Breast epithelium (tissue), 4 donors: ENCODE measurements at places on chromosomes 11 and 22.

DNA sequence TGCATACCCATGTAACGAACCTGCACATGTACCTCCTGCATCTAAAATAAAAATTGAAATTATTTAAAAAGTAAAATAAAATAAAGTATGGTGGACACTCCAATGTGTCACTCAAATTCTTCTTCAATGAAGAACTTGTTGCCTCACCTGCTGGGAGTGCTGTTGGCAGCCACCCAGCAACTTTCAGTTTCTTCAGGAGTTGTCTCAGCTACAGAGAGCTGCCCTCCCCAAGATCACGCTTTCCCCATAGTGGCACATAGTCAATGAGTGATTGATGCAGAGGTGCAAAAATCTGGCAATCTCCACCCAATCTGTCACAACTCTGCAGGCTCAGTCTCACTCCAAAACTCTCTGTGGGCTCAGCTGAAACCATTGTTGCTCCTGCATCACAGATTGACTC is 92.3 kb upstream of the C11orf87 start:
- H3K4me3 ChIP-seq, result no peak overlapping the region
- no peaks in the 10 kb centered on the region for H3K4me1 ChIP-seq
- no peaks in the 10 kb centered on the region for H3K36me3 ChIP-seq
- no peaks in the 10 kb centered on the region for H3K27me3 ChIP-seq

DNA sequence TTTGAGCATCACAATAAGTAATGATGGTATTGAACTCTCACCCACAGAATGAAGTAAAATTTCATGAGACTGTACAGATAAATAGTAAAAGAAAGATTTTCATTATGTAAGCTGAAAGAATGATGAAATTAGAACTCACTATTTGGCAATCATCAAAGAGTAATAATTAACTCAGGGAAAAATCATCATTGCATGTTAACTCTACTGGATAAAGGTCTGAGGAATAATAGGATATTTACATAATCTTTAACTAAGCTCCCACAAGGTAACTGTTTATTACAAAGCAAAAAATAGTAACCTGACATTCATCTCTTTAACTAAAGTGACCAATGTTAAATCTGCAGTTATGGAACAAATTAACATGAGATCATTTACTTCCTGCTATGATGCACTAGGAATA is 739.9 kb downstream of the FAM181B start:
- H3K4me1 ChIP-seq, result no peaks in the 10 kb centered on the region
- no peak overlapping the region for H3K4me3 ChIP-seq
- DNase-seq, result no peak
- no peak overlapping the region for H3K27ac ChIP-seq

- H3K4me3 ChIP-seq, result no peak overlapping the region
- H3K27ac ChIP-seq, result no peak overlapping the region
- DNase-seq, result no peak
- no peaks in the 10 kb centered on the region for H3K36me3 ChIP-seq
- no peaks in the 10 kb centered on the region for H3K27me3 ChIP-seq
Measured at GRCh38 chr22:44074337-44074984, 50.4 kb downstream of the PARVB start.

- no peaks in the 10 kb centered on the region for H3K4me1 ChIP-seq
- no peak overlapping the region for H3K4me3 ChIP-seq
- H3K36me3 ChIP-seq, result no peaks in the 10 kb centered on the region
- DNase-seq, result peak; percentile 40
Measured at GRCh38 chr11:69832561-69833413, 13.6 kb upstream of the FGF3 start.

DNA sequence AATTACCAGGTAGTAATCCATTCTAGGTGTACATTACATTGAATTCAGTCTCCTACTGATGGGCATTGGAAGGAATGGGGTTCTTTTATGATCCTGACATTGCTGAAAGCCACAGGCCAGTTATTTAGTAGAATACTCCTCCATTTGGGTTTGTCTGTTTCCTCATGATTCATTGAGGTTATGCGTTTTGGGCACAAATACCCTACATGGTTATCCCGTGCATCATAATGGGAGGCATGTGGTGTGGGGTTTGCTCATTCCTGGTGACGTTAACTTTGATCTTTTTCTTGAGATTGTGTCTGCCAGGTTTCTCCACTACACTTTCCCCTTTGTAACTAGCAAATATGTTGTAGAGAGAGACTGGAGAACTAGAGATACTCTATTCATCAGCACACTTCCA is 5.5 kb downstream of the FOLR3 start:
- no peaks in the 10 kb centered on the region for H3K27me3 ChIP-seq
- no peak for DNase-seq
- no peaks in the 10 kb centered on the region for H3K36me3 ChIP-seq
- peak overlapping the region; percentile 66 for H3K27ac ChIP-seq
- H3K4me3 ChIP-seq, result no peak overlapping the region

- no peaks in the 10 kb centered on the region for H3K36me3 ChIP-seq
- no peak for DNase-seq
- no peaks in the 10 kb centered on the region for H3K4me1 ChIP-seq
Measured at GRCh38 chr11:18171377-18172000, 1.1 kb upstream of the MRGPRX4 start.

GRCh38 chr11:88704485-88704884 is 361.3 kb downstream of the GRM5 start:
- H3K4me1 ChIP-seq, result no peaks in the 10 kb centered on the region
- no peaks in the 10 kb centered on the region for H3K27me3 ChIP-seq
- H3K36me3 ChIP-seq, result no peaks in the 10 kb centered on the region
- no peak overlapping the region for H3K4me3 ChIP-seq

- no peaks in the 10 kb centered on the region for H3K36me3 ChIP-seq
- H3K27me3 ChIP-seq, result no peaks in the 10 kb centered on the region
- no peak overlapping the region for H3K27ac ChIP-seq
- no peak for DNase-seq
Measured at GRCh38 chr11:67999201-67999629, 4.7 kb downstream of the UNC93B1 start.
